NCI-H345 (cell line): ENCODE measurements at places on chromosomes 4 and X.

DNA sequence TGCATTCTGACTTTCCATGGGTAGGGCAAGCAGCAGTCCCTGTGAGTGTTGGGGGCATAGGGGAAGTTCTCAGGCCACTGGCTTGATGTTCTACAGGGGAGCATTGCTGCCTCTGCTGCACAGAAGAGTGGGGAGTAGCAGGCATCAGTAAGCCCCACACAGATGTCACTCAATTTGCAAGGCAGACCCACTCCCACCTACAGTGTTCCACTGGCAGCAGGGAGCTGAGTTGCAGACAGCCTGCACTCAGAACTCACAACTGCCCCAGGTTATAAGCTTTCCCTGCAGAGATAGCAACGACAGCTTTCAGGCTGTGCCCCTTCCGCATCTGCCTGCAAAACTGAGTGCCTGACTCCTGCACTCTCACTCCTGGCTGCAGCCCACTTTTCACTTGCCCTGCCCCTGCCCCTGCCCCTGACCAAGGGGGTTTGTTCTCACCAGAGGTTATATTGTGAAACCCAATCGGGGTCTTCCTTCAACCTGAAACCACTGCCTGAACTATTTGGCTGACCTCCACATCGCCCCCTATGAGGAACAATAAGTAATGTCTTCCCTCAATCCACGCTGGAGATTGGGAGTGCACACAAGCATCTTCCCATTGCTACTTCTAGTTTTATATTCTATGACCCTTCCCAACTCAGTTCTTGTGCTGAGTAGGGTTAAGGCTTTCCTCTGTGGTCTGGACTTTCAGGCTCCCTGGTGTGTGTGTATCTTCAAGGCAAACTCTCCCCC is 227.4 kb upstream of the CXorf51B start:
- no peak for DNase-seq

DNA sequence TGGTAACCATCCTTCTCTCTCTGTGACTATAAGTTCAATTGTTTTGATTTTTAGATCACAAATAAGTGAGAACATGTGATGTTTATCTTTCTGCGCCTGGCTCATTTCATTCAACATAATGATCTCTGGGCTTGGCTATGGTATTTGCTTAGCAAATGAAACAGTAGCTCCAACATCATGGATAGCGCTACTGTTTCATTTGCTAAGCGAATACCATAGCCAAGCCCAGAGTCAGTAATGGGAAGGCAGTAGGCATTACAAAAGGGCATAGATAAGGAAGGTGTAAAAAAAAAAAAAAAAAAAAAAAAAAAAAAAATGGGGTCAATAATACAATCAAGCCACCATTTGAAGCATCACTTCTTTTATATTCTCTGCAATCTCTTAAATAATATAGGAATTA is 469.0 kb upstream of the ATOH1 start:
- no peak for DNase-seq

DNA sequence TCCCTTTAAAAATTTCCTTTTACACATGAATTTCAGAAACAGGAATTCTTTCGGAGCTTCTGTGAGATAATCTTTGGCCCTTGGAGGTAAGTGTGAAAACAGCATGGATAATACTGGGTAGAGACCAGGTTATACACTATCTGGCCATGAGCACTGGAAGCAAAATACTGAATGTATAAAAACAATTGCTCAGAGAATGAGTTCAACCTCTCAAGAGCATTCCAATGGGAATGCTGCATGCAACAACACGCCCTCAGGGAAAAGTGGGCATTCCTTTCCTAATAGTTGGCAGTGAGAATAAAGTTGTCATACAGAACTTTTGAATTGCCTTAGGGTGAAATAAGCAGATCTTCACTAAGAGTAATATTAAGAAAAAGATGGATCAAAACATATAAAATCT is 574.8 kb upstream of the DIPK2B start:
- DNase-seq, result no peak

DNA sequence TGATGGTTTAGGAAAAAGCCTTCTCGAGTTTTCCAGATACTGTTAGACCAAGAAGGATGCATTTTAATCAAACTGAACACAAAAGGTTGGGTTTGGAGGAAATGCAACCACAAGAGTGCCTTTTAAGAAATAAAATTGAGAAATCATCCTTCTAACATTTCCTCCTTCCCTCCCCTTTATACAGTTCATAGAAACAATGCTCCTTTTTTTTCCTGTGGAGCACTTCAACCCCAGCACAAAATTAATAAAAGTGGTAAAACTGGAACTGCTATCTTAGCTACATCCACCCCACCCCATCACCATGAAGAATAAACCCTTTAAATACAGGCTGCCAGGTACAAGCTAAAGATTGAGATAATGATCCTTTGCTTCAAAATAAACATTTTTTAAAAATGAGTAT is 211.1 kb downstream of the RELL1 start:
- no peak for DNase-seq

GRCh38 chrX:129696463-129697155 is 41.9 kb upstream of the APLN start:
- no peak for DNase-seq

DNA sequence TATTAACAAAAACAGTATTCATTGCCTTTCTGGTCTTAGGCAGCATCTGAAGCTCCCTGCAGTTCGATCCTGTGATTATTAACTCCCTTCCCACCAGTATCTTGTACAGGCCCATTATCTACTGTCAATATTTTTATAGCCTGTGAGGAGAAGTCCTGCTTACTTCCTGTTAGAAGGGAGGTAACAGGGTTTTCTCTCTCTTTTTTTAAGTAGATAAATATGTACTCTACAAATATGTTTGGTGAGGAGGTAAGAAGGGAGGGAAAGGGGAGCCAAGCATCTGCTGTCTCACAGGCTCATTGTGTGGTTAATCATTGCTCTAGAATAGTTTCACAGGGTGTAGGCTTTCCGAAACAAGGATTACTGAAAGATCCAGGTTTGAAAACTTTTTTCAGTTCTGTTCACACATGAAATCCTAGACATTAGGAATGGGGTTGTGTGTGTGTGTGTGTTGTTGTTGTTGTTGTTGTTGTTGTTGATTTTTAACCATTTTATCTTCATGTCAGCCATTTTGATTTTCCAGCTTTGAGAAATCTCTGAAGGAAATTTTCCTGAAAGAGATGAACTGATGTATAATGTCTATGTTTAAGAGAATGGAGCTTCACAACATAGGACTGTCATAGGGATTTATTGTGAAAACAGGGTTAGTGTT is 14.2 kb downstream of the ATOH1 start:
- no peak for DNase-seq

DNA sequence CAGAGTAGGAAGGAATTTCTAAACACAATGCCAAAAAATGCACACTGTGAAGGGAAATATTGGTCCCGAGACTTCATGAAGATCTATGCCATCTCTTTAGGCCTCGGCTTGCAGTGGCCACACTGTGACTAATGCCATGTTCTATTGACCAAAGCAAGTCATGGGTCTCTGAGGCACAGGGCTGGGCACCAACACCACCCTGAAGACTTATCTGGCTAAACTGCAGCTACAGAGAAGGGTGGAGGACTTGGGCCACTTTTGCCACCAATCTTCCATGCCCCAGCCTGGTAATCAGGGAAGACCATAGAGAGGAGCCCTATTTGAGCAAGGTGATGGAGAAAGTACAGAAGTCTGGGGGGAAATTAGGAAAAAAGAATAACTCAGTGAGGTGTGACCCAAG is 42.1 kb downstream of the HMX1 start:
- DNase-seq, result no peak

DNA sequence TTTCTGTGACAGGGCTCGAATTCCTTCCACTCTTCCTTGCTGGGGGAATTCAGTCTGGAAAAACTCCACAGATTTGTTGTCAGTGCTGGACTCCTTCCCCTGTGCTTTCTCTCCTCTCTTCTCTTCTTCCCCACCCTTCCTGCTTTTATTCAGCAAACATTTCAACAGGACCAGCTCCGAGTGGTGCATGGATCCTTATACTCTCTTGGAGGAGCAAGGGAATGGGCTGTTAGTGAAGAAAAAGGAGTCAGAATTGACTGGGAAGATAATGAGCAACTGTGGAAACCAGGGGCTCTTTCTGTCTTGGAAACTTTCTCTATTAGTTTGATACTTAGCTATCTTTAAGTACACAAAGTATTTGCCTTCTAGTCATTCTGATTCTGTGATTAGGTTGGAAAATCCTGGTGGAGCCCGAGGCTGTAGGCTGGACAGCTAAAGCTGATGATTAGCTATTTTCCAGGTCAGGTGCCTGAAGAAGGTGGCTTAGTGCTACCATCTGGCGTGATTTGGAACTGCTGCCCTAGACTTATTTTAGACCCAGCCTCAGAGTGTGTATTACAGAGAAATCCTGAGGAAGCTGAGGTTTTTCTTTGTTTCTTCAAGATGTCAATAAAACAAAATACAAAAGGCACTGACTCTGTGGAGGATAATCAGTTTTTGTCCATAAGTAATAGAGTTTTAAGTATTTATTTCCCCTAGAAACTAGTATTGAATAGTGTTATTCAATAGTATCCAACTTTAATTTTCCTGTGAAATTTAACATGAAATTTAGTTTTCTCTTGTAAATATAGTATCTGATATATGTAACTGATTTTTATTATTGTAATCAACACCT is 38.4 kb downstream of the NAP1L5 start:
- DNase-seq, result peak; percentile 12

DNA sequence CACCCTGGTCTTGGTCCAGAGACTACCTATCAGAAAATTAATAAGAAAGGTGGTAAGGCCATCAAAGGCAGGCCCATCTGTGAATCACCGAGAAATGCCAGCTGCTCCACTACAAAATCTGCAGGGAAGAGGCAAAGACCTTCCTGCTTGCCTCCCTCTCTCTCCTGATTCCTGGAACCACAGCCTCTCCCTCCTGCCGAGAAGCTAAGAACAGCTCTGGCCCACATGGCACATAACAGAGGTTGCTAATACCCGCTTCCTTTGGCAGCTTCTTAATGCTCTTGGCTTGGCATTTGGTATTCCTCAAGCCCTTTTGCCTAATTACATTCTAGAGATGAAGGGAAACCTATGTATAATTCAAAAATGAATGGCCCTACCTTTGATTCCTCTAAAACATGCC is 32.9 kb downstream of the RAI2 start:
- no peak for DNase-seq

DNA sequence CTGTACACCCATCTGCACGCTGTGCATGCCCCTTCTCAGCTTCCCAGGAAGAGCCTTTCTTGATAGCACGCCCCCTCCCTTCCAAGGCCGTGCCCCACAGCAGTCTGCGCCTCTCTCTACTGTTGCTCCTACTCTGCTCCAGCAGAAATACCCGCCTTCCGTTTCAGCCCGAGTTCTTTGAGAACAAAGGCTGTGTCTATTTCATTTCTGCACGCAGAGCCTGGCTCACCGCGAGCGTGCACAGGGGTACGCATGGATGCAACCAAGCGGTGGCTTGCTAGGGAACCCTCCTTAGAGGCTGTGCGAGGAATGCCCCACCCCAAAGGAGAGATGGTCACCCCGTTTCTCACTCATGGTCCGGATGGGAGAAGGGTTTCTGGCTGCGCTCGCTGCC is 485 bp downstream of the AADAT start:
- peak; percentile 48 for DNase-seq

- DNase-seq, result no peak
Measured at GRCh38 chrX:44989995-44990770, 117.2 kb downstream of the KDM6A start.

- DNase-seq, result no peak
Measured at GRCh38 chr4:112916868-112917267, 132.6 kb upstream of the ANK2 start.

DNA sequence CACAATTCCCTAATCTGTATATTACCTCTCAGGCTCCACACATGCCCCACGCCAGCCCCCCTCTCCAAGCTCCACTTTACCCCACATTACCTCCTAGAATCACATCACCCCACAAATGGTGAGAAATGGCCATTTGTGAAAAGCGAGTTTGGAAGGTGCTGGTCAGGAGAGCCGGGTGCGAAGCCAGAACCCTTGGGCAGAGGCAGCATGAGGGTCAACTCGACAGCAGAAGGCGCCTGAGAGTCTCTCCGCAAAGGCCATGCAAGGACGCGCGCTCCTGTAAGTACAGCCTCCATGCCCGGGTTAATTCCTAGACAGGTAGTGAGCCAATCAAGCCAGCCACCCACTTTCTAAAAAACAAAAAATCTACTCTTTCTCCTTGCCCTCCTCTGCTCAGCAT is 42.4 kb downstream of the RHOXF2 start:
- no peak for DNase-seq

DNA sequence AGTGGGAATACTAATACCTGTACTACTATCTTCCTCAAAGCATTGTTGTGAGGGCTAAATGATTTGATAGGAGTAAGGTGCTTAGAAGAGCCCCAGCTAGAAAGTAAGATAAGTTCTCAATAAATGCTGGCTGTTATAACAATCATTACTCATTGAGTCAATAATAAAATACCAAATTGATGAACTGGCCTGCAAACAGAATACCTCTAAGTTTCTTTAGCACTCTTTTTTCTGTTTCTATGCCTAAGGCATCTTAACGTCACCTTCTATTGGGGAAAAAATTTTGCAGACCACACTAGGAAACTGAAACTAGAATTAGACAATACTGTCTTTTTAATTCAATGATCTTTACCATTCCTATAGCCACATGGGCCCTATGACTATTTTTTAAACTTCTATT is 1.2 kb downstream of the CLTRN start:
- no peak for DNase-seq

DNA sequence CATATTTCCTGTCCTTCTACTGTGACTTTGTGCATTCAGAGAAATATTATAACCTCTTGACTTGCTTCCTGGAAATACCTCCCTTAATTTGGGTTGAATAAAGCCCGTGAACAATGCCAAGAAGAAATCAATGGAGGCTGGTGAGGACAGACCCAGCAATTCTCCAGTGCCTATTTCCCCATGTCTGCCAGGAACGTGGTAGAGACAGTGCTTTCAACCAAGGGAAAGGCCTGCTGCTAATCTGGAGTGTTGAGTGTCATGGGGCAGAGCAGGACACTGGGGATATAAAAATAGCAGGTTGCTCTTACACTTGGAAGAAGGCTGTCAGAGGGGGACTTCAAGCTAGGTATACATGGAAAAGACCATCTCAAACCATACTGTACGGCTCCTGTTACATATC is 19.9 kb downstream of the TSC22D3 start:
- no peak for DNase-seq

DNA sequence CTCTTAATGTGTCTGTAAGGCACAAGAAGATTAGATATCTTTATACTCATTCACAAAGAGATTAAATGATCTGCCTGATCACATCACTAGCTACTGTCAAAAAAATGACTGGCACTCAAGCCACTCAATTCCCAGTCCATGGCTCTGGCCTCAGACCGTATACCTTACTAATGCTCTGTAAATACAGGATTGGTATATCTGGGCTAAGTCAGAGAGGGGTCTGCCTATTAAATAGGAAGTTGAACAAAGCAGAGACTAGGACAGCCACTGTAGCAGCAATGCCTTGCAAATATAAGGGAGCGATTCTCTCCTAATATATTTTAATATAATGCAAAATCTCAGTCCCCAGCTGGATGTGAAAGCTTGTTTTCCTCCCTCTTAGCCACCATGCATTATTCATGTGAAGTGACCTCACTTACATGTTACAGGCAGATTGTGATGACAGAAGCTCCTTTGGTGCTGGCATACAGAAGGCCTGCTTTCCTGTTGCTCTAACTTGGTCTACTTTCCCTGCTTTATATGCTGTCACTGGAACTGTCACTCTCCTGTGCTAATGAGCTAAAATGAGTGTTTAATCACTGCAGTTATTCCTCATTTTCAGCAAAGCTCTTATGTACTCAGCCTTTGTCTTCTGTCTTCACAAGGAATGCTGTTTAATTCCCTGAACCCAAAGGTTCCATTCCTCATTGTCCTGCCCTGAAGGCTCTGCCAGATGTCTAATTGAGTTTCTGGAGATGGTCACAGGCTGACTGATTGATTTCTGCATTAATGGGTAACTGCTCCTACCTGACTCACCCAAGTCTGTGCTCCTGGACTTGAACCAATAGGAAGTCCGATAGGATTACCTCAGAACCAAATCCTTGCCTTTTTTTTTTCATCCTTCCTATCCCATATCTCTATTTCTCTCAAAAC is 578.2 kb downstream of the KLHL13 start:
- DNase-seq, result no peak
